ENCODE measurements at places on chromosomes 5 and 9.

DNA sequence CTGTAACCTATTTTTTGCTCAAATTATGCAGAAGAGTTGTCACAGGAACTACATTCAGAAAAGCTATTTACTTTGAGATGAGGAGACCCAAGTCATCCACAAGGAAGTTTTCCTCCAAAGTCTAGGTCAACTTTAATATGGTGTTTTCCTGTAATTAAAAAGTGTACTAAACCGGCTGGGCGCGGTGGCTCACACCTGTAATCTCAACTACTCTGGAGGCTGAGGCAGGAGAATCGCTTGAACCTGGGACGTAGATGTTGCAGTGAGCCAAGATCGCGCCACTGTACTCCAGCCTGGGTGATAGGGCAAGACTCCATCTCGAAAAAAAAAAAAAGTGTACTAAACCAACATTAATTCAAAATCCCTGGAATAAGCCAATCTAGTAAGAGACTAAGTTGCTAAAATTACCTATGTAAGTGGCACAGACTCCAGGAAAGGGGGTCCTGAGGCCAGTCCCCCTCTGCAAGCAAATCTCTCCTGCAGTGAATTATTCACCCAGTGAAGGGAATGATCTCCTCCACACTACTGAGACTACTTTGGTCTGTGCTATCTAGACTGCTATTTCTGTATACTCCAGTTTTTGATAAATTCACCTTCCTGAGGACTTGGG, 38.9 kb downstream of the FNBP1 start:
- DNase-seq: no peak

DNA sequence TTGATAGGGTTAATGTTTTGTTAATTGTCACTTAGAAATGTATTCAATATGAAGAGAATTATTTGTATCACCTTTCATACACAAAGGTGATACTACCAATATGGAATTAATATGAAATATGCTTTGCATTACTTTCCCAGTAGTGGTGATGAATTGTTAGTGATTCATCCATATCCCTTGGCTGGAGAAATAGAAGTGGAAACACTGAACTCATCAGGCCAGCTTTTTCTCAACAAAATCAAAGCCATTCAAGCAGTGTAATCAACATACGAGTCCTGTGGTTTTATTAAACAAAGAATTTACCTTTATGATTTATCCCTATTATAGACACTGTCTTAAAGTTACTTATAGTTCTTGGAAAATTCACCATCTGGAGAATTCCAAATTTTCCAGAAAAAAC, 264.0 kb upstream of the MEF2C start:
- no peak for DNase-seq

DNA sequence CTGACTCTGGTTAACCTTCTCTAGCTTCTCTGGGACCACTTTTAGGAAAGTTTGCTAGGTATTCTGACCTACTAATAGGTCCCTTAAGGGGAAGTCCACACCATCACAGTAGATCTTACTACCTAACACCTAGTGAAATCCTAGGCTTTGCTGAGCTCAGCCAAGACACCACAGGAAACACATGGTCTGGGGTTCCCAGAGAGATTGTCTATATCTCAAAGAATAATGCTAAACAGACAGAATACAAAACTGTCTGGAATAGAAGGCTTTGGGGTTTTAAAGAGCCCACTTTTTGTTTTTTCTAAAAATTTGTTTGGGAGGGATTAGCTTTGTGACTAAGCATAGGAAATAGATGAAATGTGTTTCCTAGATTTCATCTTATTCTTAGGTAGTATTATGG, 395.1 kb downstream of the ARHGEF28 start:
- no peak for DNase-seq

DNA sequence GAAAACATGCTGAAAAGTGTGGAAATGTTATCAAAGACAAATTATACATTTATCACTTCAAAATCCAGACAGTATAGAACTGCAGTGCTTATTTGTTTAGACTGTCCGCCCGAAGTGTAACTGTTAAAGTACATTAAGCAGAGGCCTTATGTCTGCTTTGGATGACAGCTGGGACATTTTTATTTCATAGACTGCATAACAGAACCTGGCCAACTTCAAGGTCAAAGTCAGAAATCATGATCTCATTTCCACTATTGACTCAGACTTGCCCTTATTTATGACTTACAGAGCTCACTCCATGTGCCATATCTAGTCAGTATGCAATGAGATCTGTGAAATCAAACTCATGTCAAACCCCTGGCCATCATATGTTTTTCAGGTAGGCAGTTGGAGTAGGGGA, 87.7 kb downstream of the RAB3C start:
- DNase-seq: no peak

GRCh38 chr9:78630966-78631365, 334.0 kb downstream of the PSAT1 start:
- DNase-seq: no peak

DNA sequence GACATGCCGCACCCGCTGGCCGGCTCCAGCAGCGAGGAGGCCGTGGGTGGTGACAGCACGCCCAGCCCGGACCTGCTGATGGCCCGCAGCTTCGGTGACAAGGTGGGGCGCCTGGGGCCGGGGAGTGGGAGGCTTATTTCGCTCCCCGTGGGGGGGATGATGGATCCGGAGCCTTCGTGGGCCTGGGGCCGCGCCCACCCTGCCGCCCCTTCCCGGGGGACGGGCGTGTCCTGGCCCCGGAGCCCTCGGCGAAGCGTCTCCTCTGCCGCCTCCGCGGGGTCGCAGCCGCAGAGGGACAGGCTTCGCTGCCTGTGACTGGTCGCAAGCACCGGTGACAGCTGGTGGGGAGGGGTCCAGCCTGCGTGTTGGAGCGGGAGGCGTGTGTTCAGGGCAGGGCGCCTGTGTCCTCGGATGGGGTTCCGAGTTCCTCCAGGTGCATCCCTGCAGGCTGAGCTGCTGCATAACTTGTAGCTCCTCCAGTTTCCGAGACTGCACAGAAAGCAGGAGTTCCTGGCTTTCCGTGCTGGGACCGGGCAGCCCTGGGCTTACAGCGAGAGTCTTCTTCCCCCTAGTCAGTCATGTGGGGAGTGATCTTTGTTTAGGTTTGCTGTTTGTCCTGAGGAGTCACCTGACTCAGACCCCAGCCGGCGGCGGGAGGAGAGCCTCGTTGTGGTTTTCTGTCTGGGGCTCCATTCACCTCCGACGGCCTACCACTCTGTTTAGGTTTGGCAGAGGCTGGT, 666 bp downstream of the SNX30 start:
- DNase-seq: no peak

GRCh38 chr5:16815432-16815831, 120.7 kb downstream of the MYO10 start:
- no peak for DNase-seq

- no peak for DNase-seq
Observed at GRCh38 chr9:99368341-99369326, 146.6 kb downstream of the SEC61B start.

GRCh38 chr9:109046346-109046745, 33.0 kb upstream of the CTNNAL1 start:
- DNase-seq: no peak

DNA sequence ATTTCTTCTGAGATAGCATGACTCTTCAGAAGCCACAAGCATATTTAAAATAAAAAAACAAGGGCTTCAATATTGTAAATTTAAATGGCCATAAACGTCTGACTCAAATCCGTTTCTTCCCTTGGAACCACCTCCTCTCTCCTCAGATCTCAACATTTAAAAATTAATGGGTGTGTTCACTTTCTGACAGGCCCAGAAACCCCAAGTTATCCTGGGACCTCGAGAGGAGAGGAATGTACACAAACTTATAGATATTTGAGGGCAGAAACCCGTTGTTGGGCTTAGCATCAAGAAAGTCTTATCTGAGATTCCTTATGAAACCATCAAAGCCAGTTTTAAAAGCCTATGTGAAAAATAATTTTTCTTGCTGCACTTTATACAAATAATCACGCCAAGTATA, 29.2 kb downstream of the MLLT3 start:
- no peak for DNase-seq

GRCh38 chr5:122545986-122546385, 228.9 kb upstream of the SNX2 start:
- no peak for DNase-seq

- DNase-seq: no peak
Observed at GRCh38 chr5:98492258-98492657, 281.2 kb upstream of the RGMB start.

GRCh38 chr9:76162751-76163500, 231.3 kb downstream of the RFK start:
- DNase-seq: no peak
